Stimulated activated CD8-positive, alpha-beta memory T cell treated with anti-CD3 and anti-CD28 coated beads, Interleukin-2, amount 100 ng/mL, for 1 hour (primary cell): ENCODE measurements at places on chromosomes 7 and 10.

GRCh38 chr10:108319434-108320222, 1155.1 kb upstream of the SORCS1 start:
- DNase-seq, result no peak

DNA sequence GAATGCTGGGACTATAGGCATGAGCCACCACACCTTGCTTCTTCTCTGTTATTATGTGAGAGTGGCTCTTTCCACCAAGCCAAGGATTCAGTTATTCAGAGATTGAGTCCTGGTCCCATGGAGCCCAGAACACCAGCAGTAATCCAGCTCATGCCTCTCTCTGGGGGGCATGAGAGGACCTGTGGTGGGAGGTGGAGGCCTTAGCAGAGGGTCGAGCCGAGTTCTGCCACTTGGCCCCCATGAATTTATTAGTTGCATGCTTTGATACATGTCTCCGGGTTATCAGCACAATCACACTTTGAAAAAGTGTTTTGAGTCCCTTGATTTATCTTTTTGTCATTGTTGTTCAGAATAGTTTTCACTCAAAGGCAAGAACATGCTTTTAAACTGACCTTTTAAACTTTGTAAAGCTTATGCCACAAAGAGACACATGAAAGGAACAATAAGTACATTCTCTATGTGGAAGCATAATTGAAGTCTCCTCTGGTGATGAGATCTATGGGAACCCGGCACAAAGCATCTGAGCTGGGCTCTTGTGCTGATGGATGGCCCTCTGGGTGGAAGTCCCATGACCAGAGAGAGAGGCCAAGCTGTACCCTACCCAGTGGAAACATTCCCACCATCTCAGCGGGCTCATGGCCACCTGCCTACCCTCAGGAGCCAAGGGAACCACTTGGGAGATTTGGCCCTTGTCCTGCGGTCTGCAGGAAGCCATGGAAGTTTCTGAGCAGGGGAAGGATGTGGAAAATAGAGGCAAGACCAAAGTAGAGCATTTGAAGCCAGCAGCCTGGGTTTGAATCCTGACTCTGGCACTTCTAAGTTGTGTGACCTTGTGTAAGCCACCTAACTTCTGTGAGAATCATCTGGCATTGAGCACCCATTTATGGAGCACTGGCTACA, 53.9 kb downstream of the MINDY4 start:
- DNase-seq, result no peak

DNA sequence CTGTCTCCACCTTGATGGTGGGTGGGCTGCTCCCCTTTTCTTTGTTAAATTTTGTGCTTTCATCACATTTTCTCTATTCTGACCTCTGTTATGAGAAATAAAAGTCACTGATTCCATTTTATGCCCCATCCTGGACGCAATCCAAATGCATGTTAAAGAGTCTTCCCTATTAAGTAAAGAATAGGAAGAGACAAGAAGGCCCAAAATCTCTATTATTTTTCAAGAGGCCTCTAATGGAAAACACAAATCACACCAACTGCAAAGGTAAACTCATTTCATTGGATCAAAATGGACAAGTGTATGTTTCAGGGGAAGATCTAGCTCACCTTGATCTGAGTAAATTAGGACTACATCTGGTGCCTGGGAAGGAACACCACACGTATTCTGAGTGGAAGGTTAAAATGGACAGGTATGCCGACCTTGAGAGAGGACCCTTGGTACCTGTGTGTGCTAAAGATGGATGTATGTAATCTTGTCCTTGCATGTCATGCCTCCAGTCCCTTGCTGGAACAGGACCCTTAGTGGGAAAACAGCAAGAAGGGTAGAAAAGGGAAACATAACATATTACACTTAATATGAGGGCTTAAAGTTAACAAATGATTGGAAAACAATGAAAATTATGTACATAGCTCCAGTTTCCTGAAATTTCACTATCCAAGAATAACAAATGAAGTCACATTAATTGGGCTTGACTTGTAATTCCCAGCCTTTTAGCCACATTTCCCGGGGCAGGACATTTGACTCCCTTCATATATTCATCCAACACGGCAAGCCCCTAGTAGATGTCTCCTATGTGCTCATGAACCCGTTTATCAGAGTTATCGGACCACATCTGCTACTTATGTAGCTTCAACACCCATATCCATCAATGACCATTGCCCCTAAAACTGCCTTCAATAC, 7.6 kb downstream of the IFIT2 start:
- no peak for DNase-seq

DNA sequence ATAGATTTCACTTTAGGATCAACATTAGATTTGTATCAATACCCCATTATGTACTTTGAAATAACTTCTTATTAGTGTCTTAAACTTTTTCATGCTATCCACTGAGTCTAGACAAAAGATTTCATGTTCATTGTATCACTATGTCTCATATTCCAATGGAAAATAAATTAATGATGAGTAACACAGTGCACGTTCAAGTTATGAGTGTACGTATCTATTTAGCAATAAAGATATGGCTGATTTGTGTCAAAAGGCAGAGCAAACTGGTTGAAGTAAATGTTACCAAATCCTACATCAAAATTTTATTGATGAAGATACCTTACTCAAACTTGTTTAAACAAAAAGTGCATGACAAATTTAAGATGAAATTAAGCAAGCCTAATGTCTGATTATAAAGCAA, 102.4 kb downstream of the SEMA3E start:
- DNase-seq, result no peak

DNA sequence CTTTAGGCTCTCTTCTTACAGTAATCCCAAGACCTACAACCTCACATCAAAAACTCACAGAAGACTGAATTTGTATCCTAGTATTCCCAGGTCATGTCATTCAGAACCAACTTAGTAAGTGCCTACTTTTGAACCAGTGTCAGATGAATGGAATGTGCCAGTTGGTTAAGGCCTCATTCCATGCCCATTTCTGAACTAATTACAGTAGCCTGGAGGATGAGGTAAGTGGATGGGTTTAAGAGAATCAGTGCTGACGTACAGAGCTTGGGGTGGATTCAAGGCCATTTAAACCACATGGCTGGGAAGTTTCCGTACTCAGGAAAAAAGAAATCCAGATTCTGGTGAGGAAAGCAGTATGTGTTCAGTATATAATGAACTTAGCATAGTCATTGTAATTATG, 21.9 kb upstream of the FOXP2 start:
- DNase-seq, result no peak

GRCh38 chr7:23332910-23333612, 33.9 kb downstream of the MALSU1 start:
- DNase-seq, result no peak

DNA sequence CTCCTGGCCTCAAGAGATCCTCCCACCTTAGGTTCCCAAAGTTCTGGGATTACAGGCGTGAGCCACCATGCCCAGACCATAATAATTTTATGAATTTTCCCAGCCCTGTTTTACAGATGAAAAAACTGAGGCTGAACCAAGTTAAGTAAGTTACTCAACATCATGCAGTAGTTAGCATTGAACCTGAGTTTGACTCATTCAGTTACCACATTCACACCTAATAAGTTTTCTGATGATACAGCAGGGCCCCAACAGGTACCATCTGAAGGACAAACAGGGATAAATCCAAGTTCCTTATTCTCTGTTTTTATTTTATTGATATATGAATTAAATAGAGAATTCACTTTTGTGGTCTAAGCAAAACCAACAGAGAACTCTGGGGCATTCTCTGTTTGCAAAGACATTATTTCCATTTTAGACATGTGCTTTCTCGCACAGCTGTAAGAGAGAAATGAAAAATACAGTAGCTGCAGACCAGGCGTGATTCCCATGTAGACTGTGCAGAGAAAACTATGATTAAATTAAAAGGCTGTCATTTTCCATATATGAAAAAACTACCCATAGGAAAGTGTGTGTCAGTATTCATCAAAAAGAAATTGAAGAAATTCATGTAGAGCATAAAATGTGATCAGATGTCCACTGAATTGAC, 26.6 kb downstream of the APBB1IP start:
- DNase-seq, result no peak

GRCh38 chr7:116436305-116436826, 63.2 kb upstream of the CAV2 start:
- DNase-seq, result no peak

DNA sequence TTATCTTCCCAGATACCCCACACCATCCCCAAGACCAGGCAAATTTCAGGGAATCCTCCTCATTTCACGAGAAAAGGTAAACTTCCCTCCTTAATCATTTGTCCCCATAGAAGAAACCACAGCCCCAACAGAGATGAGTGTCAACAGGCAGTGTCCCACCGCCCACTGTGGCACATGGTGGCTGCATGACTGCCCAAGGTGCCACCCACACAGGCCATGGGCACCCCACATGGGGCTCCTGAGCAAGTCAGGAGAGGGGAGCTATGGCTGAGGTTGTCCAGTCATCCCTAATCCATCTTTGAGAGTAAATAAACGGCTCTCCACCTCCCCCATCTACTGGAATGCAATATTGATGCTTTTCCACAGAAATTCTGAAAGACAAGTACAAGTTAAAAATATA, 44.1 kb downstream of the ANTXRL start:
- no peak for DNase-seq

GRCh38 chr10:1424648-1425047, 312.7 kb downstream of the ADARB2 start:
- DNase-seq, result no peak

DNA sequence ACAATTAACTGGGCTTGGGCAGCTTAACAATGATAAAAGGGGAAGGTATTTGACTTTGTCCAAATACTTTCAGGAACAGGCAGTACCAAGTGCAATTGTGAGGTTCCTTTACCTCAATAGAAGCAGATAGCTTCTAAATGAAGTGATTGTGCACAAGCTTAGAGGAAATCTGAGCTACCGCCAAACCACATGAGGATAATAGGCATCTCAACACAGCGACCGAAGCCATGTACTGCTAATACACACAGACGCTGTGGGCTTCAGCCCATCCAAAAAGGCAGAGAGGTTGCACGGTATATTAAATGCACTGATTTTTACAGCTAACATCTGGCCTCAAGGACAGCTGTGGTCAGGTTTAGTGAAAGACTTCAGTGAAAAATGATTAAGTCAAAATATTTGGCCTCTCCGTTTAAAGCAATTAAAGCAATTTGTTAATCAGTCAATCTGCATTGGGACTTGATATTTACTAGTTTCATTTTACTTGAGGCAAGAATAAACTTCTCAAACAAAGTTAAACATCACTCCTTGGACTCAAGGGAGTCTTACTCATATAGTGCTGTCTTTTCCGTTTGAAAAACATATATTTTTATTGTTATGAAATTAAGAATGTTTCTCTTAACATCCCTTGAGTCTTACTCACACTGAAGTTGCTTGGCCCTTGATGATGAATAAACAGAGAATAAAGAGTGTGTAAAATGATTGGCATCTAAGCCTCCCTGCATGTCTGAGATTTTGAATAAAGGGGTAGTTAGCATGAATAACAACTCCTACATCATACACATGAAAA, 306.3 kb downstream of the C7orf25 start:
- no peak for DNase-seq

DNA sequence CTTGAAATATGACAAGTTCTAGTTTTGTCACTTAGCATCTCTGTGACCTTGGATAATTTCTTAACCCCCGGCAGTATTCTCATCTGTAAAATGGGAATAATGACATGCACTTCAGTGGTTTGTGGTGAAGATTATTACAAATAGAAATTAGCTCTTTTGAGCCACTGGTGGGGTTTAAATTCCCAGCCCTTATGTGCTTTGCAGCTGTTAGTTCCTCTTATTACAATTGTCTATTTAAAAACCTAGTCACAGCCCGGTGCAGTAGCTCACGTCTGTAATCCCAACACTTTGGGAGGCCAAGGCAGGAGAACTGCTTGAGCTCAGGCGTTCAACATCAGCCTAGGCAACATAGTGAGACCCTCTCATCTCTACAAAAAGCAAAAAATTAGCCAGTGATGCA, 30.1 kb downstream of the CAV1 start:
- no peak for DNase-seq

DNA sequence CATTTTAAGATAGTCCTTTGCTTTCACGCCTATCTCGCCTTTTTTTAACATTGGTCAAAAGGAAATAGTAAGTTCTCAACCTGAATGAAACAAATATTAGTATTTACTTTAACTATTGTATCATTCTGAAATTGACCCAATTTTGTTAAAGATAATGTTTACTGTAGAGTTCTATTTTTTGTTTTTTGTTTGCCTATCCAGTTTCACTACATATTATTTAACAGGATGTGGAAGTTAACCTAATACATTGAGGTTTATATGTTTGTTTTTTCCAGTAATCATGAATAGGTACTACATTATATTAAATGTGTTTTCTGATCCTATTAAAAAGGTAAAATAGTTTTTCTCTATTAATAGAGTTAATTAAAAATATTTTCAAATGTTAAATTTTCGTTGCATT, 26.5 kb downstream of the ACSM6 start:
- DNase-seq, result no peak

DNA sequence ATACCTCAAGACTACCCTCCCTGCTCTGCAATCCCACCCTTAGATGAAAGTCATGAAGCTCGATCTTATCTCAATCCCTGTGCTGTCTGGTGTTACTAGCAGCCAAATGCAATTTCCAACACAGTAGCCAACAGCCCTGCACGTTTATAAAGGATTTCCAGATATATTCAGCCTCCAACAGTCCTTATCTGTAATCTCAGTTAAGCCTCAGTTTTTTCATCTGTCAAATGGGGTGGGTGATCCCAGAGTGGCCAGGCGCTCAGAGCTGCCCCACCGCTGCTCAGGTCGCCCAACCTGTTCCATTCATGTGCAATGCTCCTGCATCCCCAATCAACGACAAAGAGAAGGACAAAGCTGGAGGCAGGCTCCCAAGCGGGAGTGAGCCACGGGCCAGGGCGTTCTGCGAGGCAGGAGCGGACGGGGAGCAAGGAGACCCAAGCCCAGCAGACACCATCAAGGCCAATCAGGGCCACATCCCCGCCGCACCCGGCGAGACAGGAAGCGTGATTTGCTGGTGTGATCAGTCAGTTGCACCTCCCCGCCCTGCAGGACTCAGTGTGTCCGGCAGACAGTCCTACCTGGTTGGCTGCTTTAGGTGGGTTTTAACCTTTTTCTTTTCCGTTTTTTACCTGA, 19.7 kb downstream of the PDGFA start:
- DNase-seq, result no peak

GRCh38 chr10:6068422-6068821, 6.3 kb upstream of the IL2RA start:
- DNase-seq, result no peak

DNA sequence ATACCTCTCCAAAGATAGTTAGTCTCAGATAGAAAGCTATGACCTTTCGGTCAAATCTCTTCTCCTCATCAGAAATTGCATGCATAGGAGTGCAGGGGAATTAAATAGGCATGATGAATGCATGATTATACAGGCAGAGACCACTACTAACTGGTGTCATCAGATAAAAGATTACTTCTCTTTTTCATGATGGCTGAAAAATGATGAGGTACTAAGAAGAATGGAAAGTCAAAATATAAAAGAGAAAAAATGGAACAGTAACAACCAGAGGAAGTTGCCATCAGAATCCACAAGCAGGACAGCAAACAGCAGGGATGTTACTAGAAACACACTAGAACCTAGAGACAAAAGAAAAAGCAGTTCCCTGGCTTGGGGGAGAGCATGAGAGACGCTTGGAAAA, 31.6 kb downstream of the CTTNBP2 start:
- no peak for DNase-seq

GRCh38 chr10:58486821-58487220, 25.9 kb upstream of the BICC1 start:
- no peak for DNase-seq
